ENCODE measurements at places on chromosomes 7 and 10.

DNA sequence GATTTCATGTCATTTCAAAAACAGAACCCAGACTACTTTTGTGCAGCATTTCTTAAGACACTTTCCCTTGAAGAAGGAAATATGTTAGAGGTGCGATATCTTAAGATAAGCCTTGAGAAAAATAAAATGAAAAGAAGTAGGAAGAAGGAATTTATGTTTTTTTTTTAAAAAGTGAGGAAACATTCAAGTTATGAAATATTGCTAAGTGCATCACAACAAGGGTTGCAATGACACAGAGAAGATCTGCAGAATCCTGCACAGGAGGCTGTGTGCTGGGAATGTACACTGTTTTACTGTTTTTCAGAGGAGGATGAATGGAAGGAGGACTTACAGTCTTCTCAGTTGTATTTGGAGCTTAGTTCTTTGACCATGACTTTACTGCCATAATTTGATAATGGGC is 79.8 kb upstream of the NME8 start:
- DNase-seq, result no peak

DNA sequence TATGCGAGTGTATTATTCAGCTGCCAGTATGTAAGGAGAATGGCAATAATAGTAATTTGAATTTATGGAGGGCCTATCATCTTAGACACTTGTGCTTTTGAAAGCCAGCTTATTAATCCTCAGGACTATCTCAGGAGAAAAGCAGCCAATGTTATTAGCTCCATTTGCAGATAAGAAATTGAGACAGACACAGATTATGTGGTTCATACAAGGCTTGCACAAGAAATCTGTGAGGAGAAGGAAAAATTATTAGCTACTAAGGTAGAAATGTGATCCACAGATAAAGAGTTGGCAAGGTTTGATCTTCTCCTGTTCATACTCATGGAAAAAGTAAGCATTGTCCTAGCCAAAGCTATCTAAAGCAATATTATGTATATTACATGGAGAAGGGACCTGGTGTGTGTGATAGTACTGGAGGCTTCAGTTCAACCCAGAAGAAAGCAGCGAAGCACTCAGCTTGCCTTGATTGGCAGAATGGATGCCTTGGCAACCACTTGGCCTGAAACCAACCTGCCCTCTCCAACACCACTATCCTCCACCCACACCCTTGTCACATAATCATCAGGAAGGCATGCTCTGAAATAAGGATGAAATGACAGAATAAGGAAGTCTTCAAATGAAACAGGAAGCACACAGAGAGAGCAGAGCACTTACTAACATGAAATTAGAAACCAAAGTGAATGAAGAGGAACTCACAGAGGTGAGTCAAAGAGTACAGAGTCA is 18.0 kb downstream of the MACC1 start:
- no peak for DNase-seq

DNA sequence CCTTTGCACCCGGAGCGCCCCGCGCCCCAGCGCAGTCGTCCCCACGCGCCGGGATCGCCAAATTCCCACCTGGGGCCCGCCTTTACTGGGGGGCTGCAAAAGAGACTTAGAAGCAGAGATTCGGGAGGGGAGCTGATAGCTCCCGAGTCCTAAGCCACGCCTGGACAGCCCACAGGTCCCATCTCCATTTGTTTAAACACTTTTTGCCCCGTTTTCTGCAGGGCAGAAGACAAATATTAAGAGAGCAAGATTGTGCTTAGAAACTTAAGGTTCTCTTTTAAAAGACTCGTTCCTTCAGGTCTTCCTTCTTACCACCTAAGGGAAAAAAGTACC is 299.1 kb upstream of the NFE2L3 start:
- no peak for DNase-seq

DNA sequence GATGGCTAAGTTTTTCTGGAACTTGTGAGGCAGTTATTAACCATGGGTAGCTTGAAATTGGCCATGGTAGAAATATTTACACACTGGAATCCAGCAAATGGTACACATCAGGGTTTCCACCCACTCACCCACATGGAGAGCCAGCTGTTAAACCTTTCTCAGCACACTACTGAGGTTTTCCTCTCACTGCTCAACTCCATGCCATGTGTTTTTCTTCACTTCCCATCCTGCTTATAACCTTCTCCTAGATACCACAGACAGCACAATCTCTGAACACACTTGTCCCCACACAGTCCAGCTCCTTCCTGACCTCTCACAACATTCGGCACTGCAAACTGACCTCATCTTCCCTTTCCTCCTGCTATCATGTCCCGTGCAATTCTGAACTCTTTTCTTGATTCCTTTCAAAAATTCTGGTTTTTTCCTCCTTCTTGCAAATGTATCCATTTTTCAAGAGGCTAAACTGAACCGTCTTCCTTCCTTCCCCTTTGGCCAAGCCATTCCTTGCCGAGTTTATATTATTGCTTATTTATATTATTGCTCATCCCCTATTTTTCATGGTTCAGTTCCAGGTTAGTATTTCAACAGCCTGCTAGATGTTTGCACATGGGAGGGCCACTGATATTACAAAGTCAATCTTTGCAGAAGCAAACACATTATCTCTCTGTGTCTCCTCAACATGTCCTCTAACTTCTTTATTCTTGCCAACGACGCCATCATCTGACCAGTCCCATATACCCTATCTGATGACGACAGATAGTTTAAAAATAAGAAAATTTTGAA is 606.4 kb downstream of the SORCS1 start:
- DNase-seq, result no peak

GRCh38 chr10:69421611-69422308 is 5.0 kb upstream of the TACR2 start:
- DNase-seq, result no peak

DNA sequence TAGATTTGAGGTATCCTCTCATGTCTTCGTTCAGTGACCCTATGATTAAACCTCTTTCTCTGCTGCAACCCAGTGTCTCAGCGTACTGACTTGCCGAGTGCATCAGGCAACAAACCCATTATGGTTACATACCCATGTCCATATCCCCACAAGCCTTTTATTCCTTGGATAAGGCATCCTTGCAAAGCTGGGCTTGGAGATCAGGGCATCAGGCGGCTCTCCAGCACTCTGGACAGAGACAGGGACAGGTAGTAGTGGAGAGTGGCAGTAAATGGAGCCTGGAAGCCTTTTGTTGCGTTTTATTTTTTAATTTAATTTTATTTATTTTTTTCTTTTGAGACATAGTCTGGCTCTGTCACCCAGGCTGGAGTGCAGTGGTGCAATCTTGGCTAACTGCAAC is 32.0 kb upstream of the NPFFR1 start:
- no peak for DNase-seq

- DNase-seq, result no peak
Observed at GRCh38 chr10:49562893-49563292, 24.0 kb upstream of the ERCC6 start.

Data from activated CD4-positive, alpha-beta T cell treated with anti-CD3 and anti-CD28 coated beads for 48 hours (primary cell).